Non-pigmented ciliary epithelial cell (primary cell): ENCODE measurements at places on chromosomes 5 and 9.

DNA sequence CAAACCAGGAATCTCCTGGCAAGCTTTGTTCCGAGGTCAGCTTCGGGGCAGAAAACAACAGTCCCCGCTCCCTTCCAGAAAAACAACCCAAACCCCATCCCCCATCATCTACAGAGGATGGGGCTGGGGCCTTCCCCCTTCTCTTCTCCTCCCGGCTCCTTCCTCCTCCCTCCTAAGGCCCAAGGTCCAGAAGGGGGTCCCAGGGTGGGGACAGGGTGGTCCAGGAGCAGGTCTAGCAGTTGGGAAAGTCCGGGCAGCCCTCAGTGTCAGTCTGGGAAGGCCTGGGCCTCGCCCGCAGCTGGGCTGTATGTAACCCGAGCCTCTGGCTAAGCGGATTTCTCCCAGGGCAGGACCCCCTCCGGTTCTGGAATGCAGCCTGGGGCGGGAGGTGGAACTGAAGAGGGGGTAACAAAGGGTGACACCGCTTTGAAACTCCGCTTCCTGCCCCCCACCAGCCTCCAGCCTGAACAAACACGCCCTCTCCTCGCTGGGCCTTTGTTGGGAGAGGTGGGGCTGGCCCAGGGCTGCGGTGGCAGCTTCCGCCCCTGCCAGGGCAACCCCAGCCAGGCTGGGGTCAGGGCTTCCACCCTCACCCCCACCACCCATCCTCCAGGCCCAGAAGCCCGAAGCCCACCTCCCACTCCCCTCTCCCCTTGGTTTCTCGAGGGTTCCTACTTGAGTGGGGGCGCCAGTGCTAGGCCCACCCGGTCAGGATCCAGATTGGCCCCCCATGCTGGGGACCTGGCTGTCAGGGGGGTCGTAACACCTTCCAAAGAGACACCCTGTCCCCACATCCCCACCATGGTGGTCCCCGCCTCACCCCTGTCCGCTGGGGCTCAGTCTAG is 63.5 kb downstream of the C9orf50 start:
- peak; percentile 70 for DNase-seq

- no peak for DNase-seq
Observed at GRCh38 chr5:114327474-114327873, 34.4 kb upstream of the KCNN2 start.

- DNase-seq = no peak
Observed at GRCh38 chr5:116343961-116344360, 230.7 kb downstream of the SEMA6A start.

DNA sequence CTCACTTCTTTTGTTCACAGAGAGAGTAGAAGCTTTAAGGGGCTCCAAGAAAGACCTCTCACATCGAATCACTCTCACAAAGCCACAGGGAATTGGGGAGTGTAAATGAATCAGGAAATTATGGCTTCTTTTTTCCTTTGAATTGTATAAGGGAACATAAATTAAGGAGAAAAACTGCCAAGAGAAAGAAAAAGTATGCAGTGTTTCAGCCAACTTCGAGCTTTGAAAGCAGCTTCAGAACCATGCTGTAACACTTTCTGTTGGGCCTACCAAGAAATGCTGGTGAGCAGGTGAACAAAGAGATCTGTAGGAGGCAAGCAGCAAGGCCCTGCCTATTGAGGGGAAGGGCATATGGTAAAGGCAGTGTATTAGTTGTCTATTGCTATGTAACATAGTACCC is 33.4 kb upstream of the CTNNA1 start:
- no peak for DNase-seq

DNA sequence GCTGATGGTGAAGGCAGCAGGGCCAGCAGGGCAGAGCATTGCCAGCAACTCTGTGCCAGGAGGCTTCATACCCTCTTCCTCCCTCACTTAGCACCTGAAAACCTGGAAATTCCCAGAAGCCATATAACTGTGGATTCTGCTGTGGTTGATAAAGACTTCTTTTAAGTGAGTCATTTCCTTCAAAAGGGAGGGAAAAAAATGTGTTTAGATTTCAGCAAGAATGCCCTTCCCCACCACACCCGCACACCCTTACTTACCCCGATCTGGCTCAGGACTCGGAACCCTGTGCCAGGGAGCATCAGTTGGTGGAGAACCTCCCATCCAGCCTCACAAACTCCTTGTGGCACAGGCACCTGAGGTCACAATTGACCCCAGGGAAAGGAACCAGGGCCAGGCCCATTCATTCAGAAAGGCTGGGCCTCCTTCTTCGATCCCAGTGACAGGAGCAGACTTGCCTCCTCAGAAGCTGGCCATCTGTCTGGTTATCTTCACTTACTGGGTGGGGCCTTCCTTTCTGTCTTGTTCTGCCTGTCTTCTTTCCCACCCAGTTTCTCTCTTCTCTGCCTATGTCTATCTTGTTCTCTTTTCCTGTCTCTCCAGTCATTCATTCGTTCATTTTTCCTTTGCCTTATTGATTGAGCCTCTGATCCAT is 62.6 kb downstream of the PLAC8L1 start:
- DNase-seq = peak; percentile 37

DNA sequence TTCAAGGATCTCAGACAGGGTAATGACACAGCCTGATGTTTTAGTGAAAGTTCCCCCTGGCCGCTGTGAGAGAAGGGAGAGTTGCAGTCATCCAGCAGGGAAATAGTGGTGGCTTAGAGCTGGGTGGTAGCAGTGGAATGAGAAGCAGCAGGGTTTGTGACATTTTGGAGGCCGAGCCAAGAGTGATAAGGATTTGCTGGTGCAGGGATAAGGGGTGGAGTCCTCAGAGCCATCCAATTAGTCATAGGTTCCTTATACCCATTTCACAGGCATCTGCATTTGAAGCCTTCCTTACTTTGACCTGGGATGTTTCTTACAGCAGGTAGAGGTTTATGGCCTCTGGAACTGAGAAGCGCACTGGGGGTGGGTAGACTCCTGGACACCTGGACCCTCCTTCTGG is 12.8 kb downstream of the JADE2 start:
- no peak for DNase-seq

DNA sequence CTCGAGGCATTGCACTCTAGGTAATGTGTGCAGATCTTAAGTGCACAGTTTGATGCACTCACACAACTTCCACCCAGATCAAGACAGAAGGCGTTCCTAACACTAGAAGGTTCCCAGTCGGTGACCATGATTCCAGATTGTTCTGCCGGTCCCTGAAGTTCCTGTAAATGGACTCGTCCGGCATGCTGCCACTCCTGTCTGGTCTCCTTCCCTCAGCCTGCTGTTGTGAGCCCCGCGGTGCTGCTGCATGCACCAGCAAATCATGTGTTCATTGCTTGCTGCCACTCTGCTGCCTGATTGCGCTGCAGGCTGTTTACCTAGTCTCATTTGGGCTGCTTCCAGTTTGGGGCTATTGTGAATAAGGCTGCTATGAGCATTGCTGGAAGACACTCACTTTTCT is 11.5 kb downstream of the STKLD1 start:
- DNase-seq = no peak

DNA sequence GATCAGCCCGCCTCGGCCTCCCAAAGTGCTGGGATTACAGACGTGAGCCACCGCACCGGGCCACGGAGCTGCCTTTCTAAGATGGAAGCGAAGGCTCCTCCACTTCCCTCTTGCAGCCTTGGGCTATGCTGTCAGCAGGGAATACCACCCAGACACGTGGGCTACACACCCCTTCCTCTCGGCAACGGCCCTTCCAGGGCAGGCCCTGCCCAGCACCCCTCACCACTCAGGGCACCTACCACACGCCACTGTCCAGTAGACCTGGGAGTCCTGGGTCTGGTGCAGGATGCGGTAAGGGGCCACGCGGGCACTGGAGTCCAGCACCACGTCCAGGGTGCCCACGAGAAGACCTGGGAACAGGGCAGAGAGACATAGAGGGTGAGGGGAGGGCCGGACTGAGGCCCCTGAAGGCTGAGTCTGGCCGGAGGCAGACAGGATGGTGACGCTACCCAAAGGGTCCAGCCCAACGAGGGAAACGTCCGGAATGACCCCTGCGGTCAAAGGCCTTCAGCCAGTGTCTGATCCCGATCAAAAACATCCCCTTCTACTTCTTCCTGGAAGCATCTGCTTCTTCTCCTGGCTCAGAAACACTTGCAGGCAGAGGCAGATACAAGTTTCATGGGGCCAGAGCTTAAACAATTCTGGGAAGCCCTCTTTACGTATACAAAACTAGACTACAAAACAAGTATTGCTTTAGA is 3.1 kb downstream of the TBC1D9B start:
- DNase-seq = no peak

DNA sequence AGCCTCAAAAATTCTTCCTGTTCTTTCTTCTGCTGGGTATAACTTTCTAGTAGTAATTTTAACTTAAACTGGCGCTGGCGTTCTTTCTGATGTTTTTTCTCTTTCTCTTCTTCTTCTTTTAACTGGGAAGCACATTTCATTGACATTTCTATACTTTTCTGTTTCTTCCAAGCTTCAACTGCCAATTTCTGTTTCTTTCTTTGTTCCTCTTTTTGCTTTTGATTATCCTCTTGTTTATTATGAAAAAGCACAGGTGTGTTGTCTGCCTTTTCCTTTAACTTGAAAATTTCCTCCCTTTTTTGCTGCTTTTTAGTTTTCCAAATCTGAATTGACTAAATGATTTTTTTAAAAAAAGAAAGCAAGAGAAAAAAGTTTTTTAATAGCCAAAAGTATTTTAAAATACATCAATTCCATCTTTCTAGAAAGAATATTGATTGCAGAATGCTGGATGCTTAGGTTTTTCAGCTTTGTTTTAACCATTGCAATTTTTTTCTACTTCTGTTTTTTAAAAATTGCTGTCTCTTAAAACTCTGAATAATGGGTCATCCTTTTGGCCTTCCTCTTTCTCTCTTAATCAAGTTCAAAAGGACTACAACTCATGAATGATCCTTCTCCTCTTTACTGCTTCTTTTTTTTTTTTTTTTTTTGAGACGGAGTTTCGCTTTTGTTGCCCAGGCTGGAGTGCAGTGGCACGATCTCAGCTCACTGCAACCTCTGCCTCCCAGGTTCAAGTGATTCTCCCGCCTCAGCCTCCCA is 8.8 kb upstream of the PGGT1B start:
- DNase-seq = no peak

DNA sequence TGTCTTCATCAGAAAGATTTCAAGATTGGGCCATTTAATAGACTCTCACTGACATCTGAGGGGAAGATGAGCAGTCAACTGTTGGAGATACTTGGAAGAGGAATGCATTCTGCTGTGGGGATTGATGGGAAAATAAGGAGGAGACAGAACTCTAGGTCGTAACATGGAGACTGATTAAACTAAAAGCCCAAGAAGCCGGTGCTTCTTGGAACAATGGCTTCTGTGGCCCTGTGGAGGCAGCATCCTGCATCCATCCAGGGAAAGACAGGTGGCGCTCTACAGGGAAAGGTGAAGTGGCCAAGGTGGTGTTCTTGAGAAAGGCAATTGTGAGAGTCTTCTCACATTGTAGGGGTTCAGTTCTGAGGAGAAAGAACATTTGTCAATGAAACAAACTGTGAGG is 31.3 kb downstream of the ZFAND5 start:
- no peak for DNase-seq

DNA sequence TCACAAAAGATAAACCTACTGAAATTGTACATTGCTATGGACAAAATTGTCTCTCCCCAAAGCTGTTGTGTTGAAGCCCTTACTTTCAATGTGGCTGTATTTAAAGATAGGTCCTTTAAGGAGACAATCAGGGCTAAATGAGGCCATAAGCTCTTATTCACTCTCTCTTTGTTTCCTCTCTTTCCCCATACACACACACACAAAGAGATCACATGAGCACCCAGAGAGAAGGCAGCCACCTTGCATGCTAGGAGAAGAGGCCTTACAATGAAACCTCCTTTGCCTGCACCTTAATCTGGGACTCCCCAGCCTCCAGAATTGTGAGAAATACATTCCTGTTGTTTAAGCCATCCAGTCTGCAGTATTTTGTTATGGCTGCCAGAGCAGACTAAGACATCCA is 1295.6 kb upstream of the CDH6 start:
- DNase-seq = no peak

DNA sequence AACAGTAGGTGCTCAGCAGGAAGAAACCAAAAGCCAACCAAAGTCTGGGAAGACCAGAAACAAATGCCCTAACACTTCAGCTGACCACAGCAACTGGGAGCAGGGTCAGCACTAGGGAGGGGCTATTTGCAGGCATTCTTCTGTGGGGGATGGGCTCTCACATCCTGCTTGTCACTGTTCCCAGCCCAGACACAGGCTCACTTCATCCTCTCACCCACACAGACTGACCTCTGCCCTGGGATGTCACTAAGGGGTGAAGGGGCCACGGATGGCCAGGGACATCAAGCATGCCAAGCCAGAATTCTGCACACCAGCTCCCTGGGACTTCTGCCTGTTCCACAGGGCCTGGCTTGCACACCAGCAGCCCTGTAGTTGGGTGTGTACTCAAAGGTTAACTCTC is 28.7 kb downstream of the GFRA3 start:
- no peak for DNase-seq

GRCh38 chr5:154291917-154292316 is 101.4 kb downstream of the GALNT10 start:
- no peak for DNase-seq

DNA sequence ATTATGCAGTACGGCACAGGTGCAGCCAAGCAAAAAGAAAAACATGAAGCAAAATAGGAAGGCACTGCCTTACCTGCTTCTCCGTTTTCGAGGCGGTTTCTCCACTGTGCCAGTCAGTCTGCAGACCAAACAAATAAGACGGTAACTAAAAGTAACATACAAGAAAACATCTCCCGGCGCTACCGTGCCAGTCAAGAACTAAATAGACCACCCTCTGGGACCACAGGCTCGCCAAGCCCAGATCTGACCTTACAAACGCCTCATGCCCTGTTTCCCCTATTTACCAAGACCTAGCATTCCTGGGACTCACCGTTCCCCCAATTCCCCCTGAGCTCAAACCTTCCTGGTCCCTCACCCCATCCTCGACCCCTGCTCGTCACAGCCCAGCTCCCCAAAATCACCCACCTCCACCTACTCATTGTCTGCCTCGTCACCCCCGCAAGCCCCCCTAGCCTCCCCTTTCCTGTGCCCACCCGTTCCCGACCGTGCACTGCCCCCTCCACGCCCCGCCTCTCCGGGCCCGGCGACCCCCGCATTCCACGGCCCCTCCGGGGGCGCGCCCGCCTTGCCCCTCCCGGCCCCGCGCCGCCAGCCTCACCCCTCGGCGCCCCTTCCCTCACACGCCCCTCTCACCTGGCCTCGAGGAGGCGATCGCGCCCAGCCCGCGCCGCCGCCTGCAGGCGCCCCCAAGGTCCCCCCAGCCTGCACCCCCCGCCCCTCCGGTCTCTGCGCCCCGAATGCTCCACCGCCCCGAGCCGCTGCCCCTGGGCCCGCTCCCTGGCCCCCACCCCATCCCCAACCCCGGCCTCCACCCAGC is 560 bp downstream of the SCAI start:
- DNase-seq = no peak

DNA sequence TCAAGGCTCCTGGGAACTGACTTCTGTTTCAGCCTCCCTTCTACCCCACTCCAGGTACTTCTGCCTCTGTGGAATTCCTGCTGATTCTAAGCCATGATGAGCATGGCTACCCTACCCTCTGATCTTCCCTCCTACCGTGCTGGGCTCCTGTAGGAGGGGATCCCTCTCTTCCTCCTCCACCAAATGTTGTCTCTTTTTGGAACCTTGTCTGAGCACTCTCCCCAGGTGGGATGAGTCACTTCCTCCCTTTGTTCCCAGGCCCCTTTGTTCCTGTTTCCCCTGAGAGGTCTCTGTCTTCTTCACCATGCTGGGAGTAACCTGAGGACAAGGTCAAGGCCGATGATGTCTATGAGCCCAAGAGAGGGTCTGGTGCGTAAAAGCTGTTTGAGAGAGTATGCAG is 213.2 kb downstream of the GABBR2 start:
- no peak for DNase-seq
